Activated CD4-positive, alpha-beta memory T cell treated with anti-CD3 and anti-CD28 coated beads for 36 hours (primary cell): ENCODE measurements at places on chromosomes 16 and 17.

- no peak for DNase-seq
Observed at GRCh38 chr17:53818929-53819328, 3.8 kb upstream of the KIF2B start.

DNA sequence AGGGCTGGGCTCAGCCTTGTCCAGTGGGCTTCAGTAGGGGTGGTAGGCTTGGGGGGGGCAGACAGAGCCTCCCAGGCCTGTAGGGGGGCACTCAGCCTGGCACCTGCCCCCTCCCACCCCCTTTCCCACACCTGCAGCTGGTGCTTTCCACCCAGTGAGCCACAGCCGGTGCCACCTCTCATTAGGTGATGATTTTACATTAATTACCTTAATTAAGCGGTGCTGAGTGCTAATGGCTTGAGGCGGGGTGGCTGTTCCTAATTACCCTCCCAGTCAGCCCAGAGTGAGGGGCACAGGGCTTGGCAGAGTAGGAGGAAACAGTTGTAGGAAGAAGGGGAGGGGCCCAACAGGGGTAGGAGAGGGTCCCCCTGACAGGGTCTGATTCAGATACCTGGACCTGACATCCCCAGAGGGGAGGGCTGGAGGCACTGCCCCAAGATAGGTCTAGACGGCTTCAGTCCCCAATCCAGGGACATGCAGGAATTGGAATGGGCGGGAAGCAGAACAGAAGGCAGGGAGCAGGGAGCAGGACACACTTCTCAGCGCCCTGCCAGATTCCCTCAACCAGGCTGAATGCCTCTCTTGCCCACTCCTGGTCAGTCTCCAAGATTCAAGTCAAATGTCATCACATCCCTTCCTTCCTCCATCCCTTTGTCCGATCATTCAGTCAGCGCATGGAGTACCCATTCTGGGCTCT, 26.5 kb upstream of the PHF12 start:
- no peak for DNase-seq

GRCh38 chr16:66651965-66652364, 44.6 kb downstream of the CMTM4 start:
- no peak for DNase-seq

- DNase-seq = peak; percentile 60
Observed at GRCh38 chr17:39404542-39405378, 3.3 kb upstream of the FBXL20 start.

DNA sequence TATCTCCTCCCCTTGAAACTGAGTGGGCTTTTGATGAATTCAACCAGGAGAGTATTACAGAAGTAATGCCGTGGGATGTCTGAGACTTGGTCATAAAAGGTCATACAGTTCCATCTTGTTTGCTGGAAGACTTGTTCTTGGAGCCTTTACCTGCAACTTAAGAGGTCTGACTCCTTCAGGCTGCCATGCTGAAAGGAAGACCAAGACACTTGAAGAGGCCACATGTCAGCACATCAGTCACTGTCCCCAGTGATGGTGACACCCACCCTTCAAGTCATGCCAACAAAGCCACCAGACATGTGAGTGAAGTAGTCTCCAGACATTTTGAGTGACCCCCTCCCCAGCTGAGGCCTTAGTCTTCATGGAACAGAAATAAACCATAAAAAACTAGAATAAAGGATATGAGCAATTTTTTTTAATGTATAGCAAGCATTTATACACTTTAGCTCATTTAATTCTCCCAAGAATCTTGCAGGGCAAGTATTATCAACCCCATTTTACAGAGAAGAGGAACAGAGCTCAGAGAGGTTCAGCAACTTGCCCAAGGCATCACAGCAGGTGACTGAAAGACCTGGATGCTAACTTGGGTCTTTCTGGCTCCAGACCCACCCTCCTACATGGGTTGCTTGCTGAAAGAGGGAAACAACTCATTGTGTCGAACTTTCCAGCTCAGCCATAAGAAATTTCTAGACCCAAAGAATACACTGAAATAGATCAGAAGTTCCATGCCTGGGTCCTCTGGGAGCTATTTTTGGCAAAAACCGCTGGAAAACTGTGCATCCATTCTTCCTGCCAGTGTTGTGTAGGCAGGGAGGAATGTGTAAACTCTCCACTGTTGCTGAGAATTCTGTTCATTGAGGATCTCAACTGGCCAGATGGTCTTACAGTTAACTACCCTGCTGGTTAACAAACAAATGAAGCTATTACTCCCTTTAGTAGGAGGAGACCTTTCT, 38.1 kb downstream of the SOCS1 start:
- no peak for DNase-seq

DNA sequence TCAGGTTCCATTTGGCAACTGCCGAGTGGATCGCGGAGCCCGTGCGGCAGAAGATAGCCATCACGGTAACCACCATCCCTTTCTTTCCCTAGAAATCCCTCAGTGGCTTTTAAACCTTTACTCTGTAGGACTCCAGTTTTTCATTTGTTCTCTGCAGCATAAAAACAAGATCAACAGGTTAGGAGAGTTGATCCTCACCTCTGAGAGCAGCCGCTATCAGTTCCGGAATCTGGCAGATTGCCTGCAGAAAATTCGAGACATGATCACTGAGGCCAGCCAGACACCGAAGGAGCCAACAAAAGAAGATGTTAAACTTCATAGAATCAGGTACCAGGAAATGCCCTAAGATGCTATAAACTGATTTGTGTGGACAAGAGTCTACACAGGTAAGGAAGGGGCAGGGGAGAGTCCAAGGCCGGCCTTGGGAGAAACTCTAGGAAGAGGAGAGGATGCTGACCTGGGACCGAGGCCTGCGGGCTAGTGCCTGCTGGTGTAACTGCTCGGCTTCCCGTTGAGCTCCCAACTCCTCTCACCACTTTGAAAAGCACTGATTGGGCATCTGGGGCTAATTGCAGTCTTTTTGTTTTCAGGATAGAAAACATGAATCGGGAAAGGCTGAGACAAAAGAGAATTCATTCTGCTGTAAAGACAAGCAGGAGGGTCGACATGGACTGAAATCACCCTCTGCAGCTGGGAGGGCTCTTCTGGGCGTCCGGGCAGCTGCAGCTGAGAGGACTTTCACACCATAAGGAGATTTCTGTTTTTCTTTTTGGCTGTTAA, 8.1 kb downstream of the MRPL58 start:
- no peak for DNase-seq

- DNase-seq = no peak
Observed at GRCh38 chr17:15039366-15039765, 225.8 kb downstream of the PMP22 start.

DNA sequence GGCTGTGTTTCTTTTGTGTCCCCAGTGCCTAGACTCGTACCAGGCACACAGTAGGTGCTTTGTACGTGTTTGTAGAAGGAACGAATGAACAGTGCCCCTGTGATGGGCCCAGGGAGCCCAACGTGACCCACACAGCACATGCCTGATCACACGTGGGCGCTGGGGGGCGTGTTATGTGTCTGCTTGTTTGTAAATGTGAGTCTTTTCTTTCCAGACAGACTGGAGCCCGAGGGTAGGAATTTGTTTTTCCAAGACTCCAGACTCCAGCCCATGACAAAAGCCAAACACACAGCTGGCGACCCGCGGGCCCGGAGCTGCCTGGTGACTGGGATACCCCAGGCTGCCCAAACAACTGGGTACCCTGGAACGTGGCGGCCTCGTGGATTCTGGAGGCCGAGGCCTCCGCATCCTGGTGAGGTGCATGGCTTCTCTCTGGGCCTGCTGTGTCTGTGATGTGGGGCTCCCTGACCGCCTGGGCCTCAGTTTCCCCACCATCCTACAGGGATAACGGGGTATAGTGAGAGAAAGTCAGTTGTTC, 14.9 kb upstream of the CBFA2T3 start:
- DNase-seq = no peak

DNA sequence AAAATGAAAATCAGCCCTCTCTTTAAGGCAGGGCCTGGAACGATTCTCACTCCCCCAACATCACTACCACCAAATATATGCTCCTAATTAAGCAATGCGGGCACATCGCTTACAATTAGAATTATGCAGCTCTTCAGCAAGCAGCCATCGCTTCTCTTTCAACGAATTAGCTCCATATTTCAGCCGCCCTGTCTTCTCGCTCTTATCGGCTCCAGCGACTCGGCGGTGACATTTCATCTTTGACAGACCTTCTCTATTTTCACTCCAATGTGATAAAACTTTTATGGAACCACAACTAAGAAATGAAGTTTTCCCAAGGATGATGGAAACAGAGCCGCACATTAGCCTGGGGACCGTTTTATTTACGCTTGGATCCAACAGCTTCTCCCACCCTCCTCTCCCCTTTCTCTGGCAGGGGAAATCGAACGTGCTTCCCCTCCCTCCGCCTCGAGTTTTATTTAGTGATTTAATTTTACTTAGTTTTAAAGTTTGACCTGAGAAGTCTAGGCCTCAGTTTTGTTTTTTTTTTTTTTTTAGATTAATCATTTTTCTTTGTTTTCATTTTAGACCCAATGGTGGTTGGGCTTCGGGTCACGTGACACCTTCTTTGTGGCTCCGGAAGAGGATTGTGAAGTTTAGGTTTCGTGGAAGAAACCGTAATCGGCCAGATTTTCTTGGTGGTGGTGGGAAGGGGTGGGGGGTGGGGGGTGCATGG, 3.1 kb upstream of the HOXB2 start:
- DNase-seq = peak; percentile 58
